ENCODE measurements at places on chromosomes 6 and 20.

DNA sequence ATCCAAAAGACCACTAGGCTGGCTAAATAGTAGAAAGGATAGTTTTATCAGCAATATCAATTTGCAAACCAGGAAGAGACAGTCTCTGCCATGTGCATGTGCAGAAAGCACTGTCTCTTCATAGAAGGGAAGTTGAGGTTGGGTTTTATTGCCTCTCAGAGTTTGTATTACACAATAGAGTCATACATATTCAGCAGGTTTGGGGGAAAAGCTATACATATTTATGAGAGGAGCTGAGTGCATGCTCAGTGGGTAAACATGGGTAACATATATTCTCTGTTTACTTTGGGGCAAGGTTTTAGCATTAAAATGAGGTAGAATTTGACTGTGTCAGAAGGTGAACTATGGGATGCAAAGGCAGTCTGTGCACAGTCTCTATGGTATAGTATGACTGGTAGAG, 14.9 kb downstream of the TMEM170B start:
- DNase-seq, result no peak

DNA sequence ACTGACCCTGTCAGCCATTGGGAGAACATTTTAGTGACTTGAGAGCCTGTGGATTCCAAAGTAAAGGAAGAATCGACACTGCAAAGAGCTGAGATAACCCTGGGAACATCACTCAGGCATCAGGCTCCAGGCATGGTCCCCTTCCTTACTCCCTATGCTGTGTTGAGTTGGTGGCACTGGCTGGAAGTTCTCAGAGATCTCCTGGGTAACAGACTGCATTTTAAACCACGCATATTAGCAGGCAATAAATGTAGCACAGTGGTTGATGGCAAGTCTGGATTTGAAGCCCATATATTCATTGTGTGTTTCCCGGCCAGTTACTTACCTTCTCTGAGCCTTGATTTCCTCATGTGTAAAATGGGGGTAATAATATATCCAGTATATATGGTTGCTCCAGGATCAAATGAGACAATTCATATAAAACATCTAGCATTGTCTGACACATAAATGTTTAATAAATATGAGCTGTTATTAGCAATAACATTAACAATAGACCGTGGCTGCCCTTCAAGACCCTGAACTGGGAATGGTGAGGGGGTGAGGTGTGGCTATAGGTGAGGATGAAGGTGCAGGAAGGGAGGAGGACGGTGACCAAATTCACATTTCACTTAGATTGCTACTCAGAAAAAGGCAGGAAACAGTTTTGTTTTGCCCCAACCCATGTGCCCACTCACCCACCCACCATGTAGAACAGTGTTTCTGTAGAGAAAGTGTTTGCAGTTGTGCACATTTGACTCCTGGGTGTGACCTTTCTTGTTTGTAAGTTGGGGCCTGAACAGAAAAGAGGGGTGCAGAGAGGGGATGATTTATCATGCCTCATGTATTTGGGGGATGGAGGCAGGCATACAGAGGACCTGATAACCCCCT, 2.1 kb downstream of the PLCG1 start:
- no peak for DNase-seq

DNA sequence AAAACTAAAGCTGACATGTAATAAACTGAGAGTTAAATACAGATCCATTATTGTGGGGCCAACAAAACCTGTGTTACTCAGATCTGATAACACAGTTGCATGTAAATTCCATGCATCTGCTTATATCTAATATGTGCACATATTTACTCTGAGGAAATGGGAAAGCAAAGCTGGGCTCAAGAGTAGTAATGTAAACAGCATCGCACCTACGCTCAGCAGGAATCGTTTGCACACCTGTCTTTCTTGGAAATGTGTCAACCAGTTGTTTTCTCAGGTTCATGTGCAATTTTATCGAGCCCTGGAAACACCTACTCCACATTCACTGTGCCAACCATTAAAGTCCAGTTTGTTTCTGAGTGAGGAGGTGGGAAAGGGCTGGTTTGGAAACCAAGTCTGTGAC, 80.3 kb upstream of the CNKSR3 start:
- no peak for DNase-seq

- DNase-seq, result no peak
These were observed 775 bp downstream of the PFDN4 start for GRCh38 chr20:54208548-54209176.

- DNase-seq, result no peak
These were observed 11.3 kb downstream of the NFATC2 start for GRCh38 chr20:51531141-51531710.

DNA sequence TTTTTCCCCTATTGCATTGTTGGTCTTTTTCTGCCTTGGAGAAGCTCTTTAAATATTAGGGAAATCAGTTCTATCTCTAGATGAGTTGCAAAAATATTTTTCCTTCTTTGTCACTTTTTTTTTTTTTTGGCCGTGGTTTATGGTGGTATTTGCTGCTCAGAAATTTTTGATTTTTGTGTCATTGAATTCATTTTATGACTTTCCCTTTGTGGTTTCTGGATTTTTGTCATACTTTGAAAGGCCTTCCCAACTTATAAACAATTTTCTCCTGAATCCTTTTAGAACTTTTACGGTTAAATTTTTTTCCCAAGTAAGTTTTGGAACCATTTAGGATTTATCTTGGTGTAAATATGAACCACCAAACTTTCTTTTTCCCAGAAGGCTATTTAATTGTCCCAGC, 145.6 kb downstream of the GJA10 start:
- no peak for DNase-seq

DNA sequence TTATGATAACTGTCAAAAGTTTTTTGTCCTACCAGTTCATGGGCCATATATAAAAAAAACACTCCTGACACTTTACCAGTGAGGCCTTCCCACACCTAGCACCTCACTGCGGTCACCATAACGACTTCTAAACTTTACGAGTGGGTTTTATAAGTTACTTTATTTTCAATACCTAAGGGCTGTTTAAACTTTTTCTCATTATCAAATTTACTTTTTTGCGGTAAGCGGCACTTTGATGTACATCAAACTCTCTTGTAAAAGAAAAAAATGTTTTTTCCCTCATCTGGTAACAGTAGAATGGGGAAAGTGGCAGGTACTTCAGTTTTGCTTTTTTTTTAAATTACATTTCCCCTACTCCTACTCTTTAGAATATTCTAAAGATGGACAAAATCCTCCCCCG, 36.2 kb downstream of the FYN start:
- DNase-seq, result no peak

- no peak for DNase-seq
These were observed 1.6 kb downstream of the ITPR3 start for GRCh38 chr6:33622456-33623431.

DNA sequence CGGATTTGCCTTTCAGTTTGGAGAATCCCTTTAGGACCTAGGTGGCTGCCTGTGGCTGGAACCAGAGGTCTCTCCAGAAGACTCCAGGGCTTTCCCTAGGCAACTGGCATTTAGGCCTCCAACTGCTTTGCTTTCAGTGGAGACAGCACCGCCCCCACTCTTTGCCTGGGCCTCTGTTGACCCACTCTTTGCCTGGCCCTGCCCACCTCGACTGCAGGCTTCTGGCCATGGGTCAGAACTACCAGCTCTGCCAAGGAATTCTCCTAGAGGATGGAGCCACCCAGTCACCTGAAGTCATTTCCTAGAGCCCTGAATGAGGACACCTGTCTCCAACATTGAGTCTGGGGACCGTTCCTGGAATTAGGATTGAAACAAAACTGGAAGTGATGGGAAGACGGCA, 439.0 kb upstream of the CDH4 start:
- no peak for DNase-seq

DNA sequence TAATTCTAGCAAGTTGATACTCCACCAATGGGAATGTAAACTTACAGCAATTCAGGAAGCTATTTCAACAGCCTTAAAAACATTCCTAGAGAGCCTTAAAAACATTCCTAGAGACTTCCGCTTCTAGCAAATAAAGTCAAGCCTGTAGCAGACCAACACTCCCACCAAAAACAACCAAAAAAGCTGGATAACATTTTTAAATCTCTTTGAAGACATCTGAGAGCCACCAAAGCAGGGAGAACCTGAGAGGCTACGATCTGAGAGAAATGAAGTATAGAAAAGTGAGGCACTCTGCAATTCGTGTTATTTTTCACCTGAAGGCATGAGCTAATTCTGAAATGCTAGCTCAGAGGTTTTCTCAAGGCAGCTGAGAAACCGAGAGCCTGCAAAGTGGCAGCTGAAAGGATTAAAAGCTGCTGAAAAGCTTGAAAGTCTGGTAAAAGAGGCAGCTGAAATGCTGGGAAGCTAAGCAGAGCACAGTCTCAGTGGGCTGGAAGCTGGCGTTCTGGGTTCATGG, 20.9 kb downstream of the GPR63 start:
- no peak for DNase-seq

DNA sequence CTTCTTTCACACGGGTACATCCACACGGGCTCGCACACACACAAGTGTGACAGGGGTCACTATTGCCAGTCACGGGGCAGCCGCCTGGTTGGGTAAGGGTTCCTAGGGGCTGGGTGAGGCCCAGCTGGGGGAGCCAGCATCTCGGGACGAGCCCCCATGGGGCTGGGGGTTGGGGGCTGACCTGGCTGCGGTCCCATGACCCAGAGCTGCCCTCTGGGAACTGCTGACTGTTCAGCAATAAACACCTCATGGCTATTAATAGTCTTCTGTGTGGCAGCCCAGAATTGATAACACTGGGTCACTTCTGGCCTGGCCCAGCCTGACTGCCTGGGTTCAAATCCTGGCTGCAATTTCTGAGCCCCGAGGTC, 23.8 kb downstream of the VEGFA start:
- DNase-seq, result no peak

- no peak for DNase-seq
These were observed 74.9 kb downstream of the MAP3K4 start for GRCh38 chr6:161066511-161066910.

DNA sequence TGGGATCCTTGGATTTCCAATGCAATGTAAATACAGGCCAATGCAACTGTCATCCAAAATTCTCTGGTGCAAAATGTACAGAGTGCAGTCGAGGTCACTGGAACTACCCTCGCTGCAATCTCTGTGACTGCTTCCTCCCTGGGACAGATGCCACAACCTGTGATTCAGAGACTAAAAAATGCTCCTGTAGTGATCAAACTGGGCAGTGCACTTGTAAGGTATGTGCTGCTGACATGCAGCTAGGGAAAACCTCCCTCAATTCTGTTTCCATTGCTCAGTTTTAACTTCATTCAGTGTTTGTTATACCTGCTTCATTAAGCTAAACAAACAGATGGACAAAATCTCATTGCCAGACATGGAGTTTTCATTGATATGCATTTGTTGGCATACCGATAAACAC, 397.1 kb downstream of the ARHGAP18 start:
- no peak for DNase-seq

- DNase-seq, result no peak
These were observed 336.2 kb downstream of the FOXA2 start for GRCh38 chr20:22248051-22248667.

DNA sequence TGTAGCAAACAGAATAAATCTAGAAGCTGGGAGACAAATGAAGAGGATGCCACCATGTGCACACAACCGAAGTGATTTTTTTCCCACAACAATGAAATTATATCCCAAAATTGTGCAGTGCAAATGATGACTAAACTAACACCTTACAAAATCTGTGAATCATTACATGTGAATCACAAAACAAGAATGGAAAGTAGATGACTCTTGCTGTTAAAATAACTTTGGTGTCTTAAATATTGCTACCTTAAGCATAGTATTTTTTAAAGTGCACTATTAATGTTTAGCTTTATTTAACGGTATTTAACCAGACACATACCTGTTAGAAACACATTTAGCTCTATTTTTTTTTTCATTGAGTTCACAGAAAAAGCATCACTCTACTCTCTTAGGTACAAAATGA, 190.8 kb downstream of the TBC1D32 start:
- DNase-seq, result no peak

DNA sequence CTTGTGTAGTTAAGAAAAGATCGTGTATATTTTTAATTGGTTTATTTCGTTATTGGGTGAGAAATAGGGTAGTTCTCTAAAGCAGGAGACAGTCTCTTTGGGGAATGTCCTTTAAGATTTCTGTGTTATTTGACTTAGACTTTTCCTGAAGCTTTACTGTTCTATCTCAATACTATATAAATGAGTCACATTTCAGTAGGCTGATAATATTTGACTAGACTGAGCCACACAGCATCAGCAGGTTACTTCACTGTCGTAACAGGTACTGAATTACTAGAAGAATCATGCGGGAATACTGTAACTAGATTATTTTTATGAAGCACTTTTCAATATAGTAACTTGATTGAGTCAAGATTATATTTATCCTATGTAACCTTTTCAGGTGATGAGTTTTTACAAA, 1.4 kb downstream of the SMAP1 start:
- DNase-seq, result no peak

- no peak for DNase-seq
These were observed 79.6 kb downstream of the IPCEF1 start for GRCh38 chr6:154276810-154277628.

DNA sequence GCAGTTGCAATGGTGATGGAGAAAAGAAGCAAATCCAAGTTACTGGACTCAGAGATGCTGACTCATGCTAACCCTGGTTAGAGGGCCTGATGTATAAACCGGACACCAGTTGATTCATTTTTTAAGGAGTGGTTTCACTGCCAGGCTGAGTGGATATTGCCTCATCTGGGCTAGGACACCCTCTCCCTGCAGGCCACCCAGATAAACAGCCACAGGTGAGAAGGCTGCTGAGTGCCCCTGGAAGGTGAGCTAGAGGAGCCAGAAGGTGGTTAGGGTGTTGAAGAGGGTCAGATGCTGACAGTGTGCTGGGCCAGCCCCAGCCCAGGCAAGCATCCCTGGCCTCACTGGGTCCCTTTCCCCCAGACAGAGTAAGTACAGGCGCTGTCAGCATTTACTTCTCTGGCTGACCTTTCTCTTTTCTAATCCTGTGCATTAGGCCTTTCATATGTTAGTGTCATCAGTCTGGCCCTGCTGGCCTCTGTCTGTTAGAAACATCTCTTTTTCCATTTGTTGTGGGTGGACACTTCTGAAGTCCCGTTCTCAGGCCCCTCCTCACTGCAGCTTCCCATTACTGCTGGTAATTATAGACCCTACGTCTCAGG, 13.5 kb downstream of the EPB41L1 start:
- DNase-seq, result no peak

- no peak for DNase-seq
These were observed 26.4 kb upstream of the DLGAP4 start for GRCh38 chr20:36279776-36280175.

DNA sequence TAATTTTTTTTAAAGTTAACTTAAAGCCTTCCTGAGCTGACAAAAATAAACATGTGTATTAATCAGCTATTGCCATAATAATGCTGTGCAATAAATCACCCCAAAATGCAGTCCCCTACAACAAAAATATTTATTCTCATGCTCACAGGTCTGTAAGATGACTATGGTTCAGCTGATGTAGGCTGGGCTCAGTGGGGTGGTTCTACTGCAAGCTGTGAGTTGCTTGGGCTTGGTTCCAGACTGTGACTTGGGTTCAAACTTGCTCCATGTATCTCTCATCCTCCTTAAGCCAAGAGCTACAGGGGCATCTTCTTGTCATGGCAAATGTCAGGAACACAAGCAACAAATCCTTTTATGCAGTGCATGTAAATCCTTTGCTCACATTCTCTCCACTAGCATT, 644.3 kb downstream of the KIF16B start:
- DNase-seq, result no peak

GRCh38 chr6:126550323-126550722, 210.4 kb downstream of the CENPW start:
- no peak for DNase-seq

- DNase-seq, result no peak
These were observed 21.2 kb downstream of the PEX3 start for GRCh38 chr6:143471822-143472221.
